ENCODE measurements at places on chromosomes 13 and 19.

GRCh38 chr19:771332-771785 is 20.4 kb downstream of the MISP start:
- no peak for DNase-seq

DNA sequence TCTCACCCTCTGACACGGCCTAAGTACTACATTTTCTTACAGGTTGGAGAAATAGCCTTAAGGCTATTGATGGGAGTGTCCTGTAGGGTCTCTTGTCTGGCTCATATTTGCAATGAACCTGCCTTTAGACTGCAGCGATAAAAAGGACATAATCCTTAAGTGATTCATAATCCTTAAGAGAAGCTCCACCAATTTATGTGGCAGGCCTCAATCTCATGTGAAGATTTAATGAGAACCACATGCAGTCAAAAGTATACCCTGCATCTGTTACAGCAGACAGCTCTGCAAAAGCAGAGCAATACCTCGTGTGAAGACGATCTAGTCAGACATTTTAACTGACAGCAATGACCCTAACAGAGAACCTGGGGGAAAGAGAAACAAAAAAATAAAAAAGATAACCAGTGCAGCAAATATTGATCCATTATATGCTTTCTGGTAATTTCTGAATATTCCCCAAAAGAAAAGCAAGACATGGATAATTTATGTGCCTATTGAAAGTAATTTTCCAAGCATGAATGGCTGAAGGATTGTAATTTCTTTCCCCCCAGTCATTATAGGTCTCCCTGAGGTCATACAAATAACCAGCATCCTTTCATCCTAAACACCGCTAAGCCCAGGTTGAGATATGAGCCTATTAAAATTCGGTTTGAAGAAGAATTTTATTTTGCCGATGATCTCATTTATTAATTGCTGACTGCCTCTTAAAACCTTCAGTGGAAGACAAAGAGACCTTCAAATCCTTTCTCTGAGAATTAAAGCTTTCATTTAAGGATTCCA is 321.8 kb upstream of the NBEA start:
- DNase-seq = no peak

DNA sequence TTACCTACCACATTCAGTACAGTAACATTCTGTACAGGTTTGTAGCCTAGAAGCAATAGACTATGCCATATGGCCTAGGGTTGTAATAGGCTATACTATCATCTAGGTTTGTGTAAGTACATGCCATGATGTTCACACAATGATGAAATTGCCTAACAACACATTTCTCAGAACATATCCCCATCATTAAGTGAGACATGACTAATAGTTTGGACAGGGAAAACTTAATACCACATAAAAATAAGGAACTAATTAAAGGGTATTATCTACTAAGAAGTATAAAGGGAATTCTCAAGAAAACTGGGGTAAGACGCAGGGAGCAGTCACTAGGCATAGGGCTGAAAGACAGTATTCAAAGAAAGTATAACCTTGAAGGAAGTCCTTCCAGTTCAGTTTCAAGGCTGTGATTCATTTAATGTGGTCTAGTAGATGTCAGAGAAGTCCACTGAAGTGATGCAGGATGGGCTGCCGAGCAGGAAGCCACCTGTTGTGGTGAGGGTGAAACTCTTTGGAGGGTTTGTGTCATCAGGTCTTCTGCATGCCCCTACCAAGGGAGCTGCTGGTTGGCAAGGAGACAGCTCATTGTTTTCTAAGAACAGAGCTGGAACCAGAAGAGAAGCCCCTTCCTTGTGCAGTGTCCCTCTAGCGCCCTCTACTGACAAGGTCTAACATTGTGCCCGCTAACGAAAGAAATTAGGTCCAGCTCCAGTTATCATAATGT is 122.9 kb downstream of the OLFM4 start:
- DNase-seq = peak; percentile 4

DNA sequence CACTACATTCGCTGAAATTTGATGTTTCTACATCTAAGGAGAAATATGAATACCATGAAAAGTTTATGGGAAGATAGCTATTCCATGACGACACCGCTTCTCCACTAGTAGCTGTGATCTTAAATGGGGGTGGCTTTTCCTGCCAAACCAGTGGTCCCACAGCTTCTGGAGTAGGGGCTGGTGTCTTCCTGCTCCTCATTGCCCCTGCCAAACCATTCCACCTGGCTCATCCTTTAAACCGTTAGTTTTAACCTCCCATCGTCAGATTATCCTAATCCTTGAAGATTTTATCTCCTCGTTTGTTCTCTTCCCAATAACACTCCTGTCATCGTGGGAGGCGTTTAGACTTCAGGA is 568 bp upstream of the ZNF230 start:
- no peak for DNase-seq

DNA sequence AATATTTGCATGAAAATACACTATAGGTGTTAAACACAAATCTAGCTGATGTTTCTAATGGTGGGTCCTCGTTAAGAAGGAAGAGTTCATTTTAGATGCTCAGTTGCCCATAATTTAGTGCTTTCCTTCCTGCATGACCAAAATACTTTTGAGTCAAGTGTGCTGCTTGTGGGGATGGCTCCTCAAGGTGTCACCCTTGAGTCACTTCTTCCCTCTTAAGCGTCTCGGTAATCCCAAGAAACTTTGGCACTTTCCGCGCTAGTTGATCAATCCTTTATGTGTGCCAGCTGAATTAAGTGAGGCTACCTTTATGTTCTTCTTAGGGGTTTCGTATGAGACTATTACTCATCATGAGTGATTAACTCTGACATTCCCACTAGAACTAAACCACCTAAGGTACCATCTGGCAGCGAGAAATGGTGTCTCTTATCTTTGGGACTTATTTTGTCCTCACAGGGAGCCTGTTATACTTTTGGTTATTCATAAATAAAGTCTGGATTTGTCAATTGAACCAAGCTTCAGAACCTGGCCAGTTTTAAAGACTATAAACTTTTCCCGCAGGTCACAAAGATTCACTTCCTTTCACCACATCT is 106.8 kb downstream of the NHLRC3 start:
- peak; percentile 11 for DNase-seq

All from stimulated activated CD4-positive, alpha-beta T cell treated with anti-CD3 and anti-CD28 coated beads, Interleukin-15, amount 100 ng/mL, for 48 hours (primary cell).